ENCODE measurements at places on chromosomes 6 and 20.
A peak's percentile ranks its signal among the peaks of the same experiment; 100 is the strongest.

- no peak for DNase-seq
Measured at GRCh38 chr6:5744497-5744896, 262.2 kb downstream of the NRN1 start.

- peak; percentile 55 for DNase-seq
Measured at GRCh38 chr6:53651205-53651763, 14.3 kb downstream of the KLHL31 start.

DNA sequence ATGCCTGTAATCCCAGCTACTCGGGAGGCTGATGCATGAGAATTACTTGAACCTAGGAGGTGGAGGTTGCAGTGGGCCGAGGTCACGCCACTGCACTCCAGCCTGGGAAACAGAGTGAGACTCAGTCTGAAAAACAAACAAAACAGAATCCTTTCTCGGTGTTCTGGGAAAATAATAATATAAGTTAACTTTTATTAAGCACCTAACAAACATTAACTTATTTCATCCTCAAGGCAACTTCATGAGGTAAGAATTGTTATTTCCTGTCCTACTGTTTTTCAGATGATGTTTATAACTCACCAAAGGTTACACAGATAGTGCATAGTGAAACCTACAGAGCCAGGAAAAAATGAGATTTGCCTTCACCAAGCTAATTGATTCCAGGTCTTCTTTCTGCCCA lies 221.4 kb downstream of the PHACTR1 start:
- no peak for DNase-seq

DNA sequence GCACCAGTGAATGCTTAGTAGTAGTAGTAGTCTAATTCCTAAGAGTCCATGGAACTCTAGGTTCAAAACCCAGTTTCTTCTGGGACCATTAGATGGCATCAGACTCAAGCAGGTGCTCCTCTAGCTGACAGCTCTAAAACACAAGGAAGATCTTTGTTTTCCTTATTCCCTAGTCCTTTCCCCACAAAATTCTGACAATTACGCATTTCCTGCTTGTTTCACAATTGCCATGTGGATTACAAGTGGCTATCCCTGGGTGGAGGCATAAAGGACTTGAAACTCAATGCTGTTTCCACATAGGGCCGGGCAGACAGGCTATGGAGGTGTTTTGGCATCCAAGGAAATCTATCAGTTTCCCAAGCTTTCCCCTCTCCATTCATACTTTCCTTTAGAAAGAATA lies 9.2 kb upstream of the HLA-DOB start:
- DNase-seq, result no peak

GRCh38 chr6:112007254-112007653 lies 46.6 kb upstream of the CCN6 start:
- no peak for DNase-seq

DNA sequence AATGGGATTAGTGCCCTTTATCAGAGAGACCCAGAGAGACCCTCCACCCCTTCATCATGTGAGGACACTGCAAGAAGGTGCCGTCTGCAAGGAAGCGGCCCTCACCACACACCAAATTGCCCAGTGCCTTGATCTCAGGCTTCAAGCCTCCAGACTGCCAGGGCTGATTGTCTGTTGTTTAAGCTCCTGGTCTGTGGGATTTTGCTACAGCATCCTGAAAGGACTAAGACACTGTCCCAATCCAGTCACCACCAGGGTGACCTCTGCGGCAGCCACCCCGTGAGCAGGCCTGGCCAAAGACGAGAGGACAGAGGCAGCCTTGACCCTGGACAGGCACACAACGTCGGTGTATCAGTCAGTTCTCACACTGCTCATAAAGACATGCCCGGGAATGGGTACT lies 13.5 kb upstream of the FRMD1 start:
- no peak for DNase-seq

DNA sequence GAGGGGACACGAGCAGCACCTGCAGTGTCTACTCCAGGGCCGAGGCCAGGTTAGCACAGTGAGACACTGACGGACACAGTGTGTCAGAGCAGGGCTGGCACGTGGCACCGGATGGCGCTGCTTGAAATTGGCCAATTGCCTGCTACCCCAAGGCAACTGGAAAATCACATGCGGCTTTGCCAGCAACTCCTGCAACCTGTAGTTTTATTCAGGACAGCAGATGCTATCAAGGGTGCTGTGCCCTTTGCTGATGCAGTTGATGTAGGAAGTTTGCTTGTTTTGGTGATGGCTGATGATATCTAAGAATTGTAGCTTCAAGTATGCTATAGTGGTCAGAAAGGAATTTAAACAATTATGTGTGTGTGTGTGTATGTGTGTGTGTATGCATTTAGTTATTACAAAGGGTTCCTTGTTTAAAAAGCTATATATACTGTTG lies 25.9 kb downstream of the RIN2 start:
- no peak for DNase-seq

DNA sequence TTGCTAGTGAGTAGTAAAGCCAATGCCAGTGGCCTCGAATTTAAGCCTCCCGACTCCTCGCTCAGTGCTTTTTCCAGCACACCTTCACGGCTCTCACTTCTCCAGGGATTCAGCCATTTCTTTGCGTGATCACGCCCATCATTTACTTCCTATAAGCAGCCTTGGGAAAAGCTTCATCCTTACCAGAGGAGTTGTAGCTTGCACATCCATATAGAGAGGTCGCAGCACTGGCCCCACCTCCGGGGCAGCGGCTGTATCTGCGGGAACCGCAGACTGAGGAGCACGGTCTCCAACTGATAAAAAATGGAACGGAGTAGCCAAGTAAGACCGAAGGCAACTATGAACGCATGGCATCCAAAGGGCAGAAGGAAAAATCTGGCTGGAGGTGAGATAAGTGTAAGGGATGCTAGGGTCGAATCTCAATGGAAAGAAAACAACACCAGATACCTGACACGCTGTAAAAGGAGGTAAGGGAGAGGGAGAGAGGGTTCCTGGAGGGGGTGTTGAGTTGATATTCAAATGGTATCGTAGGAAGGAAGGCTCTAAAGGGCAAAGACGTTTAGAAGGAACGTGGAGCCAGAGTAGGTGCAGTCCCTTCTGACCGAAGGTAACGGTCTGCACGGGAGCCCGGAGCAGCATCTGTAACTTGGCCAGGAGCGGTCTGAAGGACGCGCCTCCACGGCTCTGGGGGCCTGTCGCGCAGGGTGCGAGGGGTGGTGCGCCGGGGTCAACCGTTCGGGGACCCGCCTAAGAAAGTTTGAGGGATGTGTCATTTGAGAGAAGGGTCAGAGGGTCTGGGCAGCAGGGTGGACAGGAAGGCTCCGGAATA lies 640 bp downstream of the NFS1 start:
- DNase-seq, result no peak

Data from mesothelial cell of epicardium (in vitro differentiated cells).